ENCODE measurements at places on chromosomes 16 and 17.

DNA sequence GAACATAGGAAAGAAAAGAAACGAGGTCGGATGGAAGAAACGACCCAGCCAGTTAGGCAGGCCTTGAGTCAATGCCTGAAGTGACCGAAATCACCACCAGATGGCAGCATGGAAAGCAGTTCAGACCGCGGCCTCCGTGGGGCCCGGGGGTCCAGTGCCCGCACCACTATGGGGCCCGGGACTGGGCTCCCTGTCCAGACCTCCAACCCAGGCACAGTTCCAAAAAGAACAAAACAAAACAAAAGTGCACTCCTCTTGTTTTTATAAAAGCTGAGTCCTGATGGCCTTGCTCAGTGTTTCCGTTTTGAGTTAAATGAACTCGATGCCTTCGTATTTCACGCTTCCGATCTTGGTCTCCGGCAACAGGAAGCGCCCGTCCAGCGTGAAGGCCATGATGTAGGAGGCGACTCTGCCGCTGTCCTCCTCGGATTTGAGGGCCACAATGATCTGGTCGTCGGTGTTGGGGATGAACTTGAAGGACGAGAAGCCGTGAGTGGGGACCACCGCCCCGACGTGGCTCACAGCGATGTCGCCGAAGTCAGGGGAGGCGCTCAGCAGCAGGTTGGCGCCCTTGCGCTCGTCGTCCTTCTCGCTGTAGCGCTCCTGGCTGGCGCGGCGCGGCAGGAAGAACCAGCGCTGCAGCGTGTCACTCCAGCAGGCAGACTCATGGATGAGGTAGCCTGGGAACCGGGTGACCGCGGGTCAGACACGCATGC lies 13.7 kb upstream of the LGALS3BP start:
- DNase-seq: peak; percentile 54

- DNase-seq: no peak
Observed at GRCh38 chr17:43354371-43354770, 44.4 kb upstream of the ARL4D start.

DNA sequence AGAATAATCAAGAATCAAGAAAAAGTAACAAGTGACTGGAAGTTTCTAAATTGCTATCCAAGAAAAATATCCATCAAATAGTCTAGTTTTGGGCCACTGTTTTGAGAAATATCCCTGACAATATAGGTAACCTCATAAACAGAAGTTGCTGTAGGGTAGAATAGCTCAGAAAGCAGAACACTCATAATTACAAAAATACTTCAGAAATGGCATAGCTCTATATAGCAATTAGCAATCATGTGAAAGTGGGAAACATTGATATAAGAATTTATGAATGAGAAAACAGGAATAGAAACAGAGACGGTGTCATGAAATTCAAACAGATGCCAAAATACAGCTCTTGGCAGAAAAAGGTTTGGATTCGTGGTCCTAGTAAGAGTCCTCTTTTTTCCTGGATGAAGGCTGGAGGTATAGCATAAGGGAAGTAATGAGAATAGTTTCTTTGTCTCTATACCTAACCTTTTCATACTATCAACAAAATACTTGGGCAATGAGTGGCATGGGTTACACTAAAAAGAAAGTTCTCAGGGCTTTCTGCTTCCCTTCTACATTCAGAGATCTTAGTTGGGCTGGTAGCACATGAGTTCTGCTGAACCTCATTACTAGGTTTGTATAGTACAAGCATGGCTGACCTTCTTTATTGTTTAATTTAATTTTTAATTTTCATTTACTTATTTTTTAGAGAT lies 33.5 kb downstream of the SPAG9 start:
- no peak for DNase-seq

DNA sequence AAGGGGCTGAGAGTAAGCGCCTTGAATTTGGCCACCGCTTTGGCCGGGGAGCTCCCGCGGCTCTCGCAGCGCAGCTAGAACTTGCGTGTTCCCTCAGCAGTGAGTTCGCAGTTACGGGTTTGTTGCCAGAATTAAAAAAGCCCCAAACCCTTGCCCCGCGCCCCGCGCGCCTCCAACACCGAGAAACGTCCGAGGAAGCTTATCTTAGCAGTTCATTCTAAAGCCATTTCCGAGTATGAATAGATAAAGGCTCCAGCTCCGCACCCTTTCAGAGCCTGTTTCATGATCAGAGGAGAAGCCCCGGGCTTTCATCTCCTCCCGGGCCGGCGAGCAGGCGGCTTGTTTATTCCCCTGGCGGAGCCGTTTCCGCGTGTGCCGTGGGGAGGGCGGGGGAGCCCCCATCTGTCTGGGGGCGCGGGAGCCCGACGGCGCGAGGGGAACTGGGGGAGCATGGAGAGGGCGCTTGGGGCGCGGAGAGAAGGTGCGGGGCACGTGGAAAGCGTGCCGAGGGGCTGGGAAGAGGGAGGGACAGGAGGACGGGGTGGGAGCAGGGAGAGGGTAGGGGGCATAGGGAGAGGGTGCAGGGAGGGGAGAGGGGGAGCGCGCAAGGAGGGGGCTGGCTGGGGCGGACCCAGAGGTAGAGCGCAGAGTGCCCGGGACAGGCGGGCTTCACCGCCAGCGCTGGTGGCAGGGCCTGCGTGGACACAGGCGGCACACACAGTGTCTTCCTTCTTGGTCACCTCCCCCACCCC lies 9.9 kb downstream of the TBX4 start:
- no peak for DNase-seq
